ENCODE measurements at places on chromosomes 13 and 19.

GRCh38 chr13:35855531-35856019, 275.6 kb downstream of the DCLK1 start:
- peak; percentile 81 for DNase-seq

DNA sequence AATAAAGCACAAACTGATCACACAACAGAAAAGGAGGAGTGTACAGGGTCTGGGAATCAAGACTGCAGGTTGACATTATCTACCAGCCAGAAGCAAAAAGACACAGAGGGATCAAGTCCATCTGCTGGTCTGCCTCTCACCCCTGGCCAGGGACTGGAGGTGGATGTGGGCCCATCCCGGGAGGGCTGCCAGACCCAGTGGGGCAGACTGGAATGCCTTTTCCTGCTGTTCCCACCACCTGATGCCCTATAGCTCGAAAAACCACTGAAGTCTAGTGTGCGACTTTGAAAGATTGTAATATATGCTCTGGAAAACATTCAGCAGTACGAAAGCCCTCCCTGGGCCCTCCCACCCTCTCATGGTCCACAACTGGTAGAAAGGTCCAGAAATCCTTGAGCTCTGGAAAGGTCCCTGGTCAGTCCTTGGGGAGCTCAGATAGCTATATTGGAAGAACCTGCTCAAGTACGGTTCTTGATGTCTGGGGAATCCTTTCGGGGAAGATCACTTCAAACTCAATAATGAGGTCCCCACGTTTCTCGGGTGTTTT, 2.6 kb downstream of the DNAJB1 start:
- no peak for DNase-seq

DNA sequence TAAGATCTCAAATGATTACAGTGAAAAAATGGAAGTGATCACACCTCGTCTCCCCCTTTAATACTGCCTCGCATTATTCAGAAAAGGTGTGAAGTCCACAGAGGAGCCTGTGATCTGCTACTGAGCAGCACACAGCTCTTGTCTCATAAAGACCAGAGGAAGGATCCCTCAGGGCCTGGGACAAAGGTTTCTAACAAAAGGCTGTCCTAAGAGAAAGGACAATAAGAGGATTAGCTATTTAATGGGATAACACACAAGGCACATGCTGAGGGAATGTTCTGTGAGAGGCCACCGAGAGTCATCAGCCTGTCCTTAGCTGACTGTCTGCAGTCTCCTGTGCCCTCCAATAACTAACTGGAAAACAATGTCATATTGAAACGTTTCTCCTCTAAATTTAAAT, 26.7 kb downstream of the EBPL start:
- DNase-seq, result no peak

GRCh38 chr19:49338691-49339300, 3.6 kb downstream of the CD37 start:
- DNase-seq, result peak; percentile 38

Data from NCI-H345 (cell line).